ENCODE measurements at places on chromosomes 16 and 17. TPM values are rescaled to one million over a fixed set of nuclear protein-coding genes. Genes with fewer than 3 reads are reported as not detected.

DNA sequence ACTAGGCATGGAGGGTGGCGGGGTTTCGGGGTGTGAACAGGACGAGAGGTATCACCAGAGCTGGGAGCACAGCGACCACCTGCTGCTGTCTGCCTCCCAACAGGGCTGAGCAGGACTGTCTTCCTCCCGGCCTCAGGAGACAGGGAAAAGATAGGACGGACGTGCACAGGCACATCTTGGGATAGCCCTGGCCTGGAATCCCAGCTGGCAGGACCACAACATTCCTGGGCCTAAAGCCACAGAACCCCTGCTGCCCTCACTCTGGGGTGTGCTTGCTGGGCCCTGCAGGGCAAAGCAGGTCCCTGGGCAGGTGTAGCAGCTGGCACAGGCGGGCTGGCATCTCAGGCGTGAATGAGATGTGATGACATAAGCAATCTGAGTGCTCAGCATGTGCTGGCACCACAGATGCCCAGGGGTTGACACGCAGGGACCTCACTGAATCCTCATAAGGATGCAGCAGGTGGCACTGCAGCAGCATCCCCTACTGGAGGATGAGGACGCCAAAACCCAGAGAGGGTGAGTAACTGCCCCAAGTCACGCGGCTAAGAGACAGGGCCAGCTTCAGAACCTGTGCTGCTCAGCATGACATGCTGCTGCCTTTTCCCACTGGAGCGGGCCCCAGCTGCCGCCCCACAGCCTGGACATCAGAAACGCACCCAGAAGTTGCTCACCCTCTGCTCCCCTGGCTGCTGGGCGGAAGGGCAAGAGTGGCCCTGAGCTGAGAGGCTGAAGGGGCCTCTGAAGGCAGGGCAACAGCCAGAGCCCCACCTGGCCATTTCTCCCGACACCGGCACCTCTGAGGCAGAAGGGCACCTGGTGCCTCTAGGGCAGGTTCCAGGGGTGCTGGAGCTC, 7.1 kb downstream of the CORO7 start:
- DNase-seq = no peak

DNA sequence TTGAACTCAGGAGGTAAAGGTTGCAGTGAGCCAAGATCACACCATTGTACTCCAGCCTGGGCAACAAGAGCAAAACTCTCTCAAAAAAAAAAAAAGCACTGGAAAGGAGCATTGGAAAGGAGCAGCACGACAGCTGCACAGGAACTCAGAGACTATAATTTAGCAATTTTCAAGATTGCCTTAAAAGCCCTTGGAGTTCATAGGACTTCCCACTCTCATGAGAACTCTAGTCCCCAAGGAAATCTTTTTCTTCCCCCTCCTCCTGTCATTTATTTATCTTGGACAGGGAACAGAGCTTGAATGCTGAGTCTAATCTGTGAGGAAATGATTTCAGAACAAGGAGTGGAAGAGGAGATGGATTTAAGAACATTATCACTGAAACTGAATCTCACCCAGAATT, 69.0 kb downstream of the PLXDC1 start:
- DNase-seq = no peak

- DNase-seq = no peak
Observed at GRCh38 chr16:68319185-68319908, 8.5 kb downstream of the PRMT7 start.

- DNase-seq = peak; percentile 92
Observed at GRCh38 chr16:1771188-1771863, at the start of gene NME3. Gene NME3, minus strand, starts transcription at chr16:1771543. Its CDS starts 9 bp downstream, at chr16:1771534.

DNA sequence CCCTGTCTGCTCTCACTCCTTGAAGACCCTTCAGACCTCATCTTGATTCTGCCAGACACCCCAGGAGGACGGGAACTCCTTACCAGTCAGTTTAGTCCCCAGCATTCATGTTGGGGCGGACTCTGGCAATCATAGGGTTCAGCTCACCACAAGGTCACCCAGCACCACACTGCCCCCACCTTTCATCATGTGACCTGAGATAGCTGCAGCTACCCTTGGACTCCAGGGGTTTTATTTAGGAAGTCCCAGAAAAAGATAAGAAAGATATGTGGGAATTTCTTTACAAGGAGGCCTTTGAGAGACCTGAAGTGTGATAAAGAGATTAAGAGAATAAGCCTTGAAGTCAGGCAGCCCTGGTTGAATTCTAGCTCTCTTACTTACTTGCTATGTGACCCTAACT, 59.8 kb upstream of the NLK start:
- DNase-seq = no peak

DNA sequence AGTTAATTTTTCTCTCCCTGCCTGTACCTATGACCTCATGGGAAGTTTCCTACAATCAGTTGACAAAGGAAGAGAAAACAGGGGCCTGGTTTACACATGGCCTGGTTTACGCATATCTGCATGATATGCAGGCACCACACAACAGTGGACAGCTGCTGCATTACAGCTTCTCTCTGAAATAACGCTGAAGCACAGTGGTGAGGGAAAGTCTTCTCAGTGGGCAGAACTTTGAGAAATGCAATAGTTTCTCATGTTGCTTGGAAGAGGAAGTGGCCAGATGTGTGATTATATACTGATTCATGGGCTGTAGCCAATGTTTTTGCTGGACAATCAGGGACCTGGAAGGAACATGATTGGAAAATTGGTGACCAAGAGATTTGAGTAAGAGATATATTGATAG, 324.1 kb upstream of the GOT2 start:
- DNase-seq = no peak

- DNase-seq = no peak
Observed at GRCh38 chr16:9119795-9120194, 28.4 kb downstream of the HAPSTR1 start.

The LGALS9B gene
- not detected for total RNA-seq

The PPP1R1B gene
- total RNA-seq = 27.3 TPM

The RECQL5 gene
- 6.1 TPM for total RNA-seq

The IKZF3 gene
- total RNA-seq = 0.41 TPM

The PEMT gene
- 17.1 TPM for total RNA-seq

The RAB37 gene
- 0.82 TPM for total RNA-seq

The TGFB1I1 gene
- total RNA-seq = 1.2 TPM

The PKD1 gene
- 58.3 TPM for total RNA-seq

Measured in frontal cortex (tissue), 4 donors.